ENCODE measurements at places on chromosomes 5 and 9.

- no peak for DNase-seq
These were observed 81.6 kb upstream of the CKMT2 start for GRCh38 chr5:81151546-81151945.

DNA sequence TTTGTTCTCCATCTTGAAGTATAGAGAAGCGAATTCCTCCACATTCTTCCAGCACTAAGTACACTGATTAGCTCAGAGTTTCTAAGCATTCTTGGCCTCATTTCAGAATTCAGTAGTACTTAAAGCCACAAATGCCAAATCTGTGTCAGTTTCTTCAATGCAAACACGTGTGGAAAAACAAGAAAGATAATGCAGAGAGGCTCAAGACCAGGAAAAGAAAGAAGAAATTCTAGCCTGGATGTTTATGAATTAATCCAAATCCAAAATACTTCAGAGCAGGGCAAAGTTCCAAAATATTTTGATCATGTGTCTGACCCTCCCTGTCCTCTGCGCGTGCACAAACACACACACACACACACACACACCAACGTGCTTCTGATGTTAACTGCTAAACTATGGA is 457.6 kb downstream of the SLCO4C1 start:
- no peak for DNase-seq

DNA sequence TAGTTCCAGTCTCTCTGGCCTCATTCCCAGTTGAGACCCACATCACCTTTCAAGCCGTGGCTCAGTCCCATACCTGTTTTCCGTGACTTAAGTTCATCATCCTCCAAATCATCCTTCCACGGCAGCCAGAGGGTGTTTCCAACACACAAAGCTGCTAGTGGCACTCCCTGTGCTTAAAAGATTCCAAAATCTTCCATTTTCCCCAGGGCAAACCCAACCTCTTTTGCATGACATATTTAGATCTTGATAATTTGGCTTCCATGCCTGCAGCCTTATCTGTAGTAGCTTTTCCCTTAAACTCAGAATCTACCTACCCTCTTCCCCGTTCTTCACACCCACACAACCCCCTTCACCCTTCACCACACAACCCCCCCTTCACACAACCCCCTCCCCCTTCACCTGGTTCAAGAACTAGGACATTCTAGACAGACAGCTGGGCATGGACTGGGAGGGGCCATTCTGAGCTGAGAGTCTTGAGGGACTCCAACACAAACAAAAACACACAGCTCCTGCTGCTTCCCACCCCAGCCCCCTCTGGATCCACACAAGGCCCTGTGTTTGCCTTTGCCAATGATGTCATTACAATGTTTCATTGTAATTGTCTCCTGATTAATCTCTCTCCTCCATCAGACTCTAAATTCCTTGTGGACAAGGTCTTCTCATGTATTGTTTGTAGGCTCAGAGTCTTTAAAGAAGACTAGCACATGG is 268.2 kb downstream of the SH3GL2 start:
- DNase-seq: no peak

GRCh38 chr5:139512786-139513390 is 30.3 kb upstream of the STING1 start:
- DNase-seq: no peak

DNA sequence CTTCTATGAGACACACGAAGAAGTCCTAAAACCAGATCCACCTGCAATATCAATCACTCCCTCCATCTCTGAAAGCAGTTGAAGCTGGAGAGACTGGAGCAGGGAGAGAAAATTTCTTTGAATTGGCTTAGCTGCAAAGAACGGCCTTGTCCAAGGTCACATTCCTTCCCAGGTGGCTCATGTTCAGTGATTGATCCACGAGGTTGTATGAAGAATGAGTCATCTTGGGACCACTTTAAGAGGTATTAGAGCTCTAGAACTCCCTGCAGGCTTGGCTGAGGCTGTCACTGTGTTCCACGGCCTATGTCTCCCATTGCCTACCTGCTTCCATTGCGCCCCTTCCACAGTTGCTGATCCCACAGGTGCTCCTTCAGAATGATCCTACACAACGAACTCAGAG is 68.2 kb downstream of the HMHB1 start:
- DNase-seq: no peak

DNA sequence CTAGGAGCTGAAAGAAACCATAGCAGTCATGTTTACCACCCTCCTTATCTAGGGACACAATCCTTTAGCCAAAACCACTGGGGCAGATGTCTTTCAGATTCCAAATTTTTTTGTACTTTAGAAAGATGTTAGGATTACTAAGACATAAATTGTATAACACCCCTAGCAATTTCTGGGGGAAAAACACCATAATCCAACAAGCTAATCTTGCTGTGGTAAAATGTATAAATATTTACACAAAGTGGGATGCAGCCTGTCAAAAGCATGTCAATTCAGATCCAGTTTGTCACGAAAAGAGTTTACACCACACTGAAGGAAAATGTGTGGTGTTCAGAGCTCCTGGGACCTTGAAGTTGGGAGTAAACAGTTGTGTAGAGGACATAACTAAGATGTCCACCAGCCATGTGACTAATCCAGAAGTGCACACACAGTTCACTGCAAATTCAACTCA is 274.3 kb downstream of the ADAMTSL1 start:
- DNase-seq: no peak

DNA sequence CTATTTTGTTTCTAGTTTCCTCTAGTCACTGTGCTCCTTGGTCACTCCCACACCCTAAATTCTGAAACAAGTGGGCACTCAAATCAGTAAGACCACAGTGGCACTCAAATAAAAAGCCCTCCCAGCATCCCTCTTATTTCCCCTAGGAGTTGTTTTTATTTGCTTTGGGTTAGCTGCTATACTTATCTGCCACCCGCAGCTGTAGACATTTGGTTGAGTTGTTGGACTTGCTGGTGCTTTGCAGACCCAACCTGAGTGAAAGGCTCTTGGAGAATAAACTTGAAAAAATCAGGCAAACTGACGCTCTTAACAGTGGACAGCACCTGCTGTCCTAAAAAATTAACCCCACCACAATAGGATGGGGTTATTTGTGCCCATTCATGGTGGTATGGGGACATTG is 203.0 kb downstream of the SPATA31A6 start:
- no peak for DNase-seq

- DNase-seq: no peak
These were observed 3.2 kb downstream of the ELL2 start for GRCh38 chr5:95958310-95959014.

GRCh38 chr5:9512457-9512856 is 33.4 kb downstream of the SEMA5A start:
- DNase-seq: no peak

DNA sequence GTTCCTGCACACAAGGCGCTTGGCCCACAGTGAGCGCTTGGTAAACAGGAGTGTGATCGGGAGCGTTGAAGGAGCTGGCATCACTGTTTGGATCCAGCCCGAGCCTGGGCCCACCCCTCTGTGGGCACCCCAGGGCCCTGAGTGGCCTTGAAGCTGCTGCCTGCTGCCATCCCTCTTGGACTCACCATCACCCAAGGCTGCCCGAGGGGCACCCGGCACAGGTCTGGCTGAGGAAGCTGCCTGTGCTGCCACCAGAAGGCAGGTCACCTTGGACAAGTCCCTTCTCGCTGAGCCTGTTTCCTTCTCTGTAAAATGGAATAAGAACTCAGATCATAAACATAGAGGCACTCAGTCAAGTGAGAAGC is 53.6 kb downstream of the LRSAM1 start:
- DNase-seq: no peak

DNA sequence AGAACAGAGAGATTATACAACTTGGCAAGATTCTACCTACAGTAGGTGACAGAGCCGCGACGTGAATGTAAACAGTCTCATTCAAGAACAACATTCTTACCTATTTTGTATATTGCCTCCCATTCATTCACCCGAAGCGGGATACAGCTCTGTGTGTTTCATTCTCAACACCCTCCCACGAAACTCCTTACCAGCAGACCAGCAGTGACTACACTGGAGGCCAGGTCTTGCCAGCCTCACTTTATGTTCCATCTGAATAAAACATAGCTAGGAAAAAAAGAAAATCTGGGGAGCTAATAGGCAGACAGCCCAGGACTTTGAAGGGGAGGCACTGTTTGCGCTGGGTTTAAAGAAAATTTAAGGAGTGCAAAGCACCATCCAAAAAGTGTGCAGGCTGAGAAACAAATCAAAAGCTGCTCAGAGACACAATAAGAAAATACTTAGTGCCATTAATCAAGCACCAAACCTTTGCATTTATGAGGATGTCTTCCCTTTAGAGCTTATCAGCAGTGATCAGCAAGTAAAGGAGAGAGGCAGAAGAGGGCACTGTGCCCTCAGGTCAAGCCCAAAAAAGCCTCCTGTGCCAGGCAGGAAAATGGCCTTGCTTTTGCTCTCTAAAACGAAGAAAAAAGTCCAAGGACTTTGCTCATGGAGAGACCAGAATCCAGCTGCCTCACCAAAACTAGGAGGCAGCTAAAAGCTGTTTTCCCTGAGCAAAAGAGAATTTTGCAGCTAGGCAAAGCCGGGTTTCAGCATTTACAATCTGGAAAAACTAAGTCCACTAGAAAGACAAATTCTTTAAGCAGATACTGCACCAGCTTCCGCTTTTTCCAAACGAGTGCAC is 295.1 kb downstream of the BNC2 start:
- DNase-seq: no peak

- DNase-seq: no peak
These were observed 191.9 kb upstream of the SEMA6A start for GRCh38 chr5:116766470-116766947.

DNA sequence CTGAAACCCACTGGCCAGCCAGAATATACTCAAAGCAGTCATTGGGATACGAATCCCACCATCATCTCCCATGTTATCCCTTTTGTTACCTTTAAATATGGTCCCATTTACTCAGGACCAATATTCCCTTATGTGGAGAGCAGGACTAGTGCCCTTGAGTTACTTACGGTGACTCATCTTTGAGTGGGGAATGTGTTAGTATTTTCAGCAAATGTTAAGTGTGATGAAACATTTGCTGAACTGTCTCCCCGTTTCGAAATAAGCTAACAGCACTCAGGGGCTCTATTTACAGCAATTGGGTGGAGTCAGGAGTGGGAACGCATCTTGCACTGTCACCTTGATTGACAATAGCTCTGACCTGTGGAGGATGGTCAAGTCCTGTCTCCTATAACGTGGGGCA is 67.4 kb downstream of the CTSL start:
- DNase-seq: no peak

DNA sequence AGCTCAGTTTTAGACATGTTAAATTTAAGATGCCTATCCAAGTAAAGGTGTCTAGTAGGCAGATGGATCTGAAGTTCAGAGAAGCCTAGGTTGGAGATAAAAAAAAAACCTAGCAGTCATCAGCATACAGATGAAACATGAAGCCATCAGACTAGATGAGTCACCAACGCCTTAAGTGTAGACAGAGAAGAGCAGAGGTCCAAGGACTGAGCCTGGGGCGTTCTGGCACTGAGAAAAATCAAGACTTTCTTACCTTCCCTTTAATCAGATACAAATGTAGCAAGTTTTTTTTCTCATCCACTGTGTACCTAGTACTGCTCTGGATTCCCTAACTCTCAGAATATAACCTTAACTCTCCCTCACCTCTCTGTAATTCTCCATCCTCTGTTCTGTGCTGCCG is 97.3 kb downstream of the SIL1 start:
- DNase-seq: no peak

DNA sequence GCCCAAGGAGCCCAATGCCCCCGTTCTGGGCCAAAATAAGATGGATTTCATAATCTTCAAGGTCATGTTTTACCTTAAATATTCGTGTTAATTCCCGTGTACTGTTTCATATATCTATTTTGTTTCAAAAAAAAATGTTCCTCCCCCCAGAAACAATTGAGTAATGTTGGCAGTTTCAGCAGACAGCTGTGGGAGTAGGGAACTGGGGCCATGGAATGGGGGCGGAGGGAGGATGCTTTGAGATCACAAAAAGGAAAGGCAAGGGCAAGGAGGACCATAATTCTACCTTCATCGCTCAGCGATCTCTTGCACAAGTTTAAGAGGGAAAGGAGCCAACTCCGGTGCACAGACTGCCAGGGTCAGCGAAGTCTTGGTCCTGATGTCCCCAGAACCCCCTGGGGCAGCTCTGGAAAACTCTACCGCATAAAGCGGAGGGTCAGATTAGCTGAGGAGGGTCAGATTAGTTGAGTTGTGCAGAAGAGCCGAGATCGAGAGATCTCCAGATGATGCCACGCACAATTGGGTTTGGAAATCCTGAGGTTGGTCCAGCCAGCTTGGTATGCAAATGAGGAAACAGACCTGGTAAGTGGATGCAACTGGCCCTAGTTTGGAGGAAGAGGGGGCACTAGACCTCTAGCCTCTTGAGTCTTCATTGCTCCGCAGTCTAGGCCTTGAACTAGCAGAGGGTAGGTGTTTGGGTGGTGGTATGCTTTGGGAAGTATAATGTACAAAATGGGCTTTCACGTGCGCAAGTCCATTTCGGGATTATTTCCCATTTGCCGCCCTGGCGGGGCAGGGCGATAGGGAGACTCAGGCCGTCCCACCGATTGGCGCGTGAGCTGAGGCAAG is 24.0 kb downstream of the CDKN2A start:
- no peak for DNase-seq

DNA sequence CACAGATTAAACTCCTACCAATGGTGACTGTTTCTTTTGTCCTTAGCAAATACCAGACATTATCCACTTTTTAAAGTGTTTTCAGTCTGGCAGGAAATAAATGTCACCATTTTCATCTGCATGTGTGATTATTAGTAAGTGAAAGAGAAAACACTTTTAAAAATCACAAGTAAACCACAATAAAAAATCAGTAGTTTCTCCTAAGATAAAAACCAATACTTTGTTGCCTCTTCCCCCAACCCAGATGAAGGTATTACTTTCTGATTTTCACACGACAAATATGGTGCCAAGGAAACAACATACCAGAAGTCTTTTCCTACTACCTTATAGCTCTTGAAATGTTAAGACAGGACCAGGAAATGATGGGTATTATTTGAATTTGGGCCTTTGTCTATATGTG is 11.5 kb upstream of the MAP3K1 start:
- DNase-seq: no peak

DNA sequence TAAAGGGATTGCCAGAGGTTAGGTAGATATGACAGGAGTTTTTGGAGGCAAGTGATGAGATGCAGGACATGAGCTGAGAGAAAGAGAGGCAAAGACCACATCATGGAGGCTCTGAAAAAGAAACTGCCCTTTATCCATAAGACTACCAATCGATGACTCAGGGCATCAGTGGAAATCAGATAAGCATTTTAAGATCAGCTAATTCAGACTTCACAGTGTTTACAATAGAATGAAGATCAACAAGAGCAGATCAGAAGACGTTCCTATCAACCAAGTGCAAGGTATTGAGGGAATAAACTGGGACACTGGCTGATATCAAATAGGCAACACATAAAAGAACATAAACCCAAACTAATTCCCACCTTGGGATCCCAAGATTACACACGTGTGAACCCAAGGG is 227.2 kb downstream of the SLCO4C1 start:
- no peak for DNase-seq

DNA sequence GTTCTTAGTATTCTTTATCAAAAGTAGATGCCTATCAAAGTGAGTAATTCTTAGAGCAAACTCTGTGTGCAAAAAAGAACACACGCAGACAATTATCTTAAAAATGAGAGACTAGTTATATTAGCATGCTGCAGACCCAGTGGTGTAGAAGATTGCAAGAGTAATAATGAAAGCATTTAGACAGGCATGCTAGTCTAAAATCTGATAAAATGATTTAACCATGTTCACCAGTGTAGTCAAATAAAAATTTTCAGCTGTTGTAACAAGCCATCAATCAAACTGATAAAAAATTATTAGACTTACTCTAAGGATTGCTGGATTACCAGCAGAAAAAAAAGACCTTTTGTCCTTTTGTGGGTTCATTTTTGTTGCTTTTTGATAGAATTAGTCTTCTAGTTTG is 241.9 kb upstream of the TLE4 start:
- no peak for DNase-seq

- DNase-seq: no peak
These were observed at the start of gene CARTPT for GRCh38 chr5:71719063-71719964. CARTPT (plus strand) TSS chr5:71719275; CDS start chr5:71719294, 19 bp downstream.
